ENCODE measurements at places on chromosomes 12 and 14.

GRCh38 chr12:72025524-72025923 lies 86.9 kb downstream of the TPH2 start:
- no peak for DNase-seq

DNA sequence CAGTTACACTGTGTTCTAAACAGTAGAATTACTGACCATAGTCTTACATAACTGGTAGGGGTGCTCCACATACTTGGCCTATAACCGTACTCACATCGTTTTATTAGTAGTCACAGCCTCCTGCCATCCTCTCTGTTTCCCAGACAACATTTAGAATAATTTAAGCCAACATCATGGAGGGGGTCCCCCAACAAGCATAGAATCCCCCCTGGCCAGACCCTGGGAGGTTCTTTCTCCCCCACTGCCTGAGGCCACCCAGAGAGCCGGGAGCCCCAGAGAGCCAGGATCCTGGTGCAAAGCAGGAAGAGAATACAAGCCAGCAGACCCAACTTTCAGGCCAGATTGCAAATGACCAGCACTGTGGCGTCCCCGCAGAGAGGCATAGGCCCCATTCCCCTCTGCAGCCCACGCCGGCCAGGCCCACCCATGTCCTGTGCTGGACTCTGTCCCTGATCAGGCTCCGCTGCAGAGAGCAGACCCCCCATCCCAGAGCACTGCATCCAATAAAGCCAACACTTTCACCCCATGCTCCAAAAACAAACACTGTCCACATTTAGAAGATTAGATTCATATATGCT lies 195.2 kb downstream of the NTF3 start:
- no peak for DNase-seq

- no peak for DNase-seq
These were observed 26.3 kb downstream of the EML1 start for GRCh38 chr14:99819514-99819913.

DNA sequence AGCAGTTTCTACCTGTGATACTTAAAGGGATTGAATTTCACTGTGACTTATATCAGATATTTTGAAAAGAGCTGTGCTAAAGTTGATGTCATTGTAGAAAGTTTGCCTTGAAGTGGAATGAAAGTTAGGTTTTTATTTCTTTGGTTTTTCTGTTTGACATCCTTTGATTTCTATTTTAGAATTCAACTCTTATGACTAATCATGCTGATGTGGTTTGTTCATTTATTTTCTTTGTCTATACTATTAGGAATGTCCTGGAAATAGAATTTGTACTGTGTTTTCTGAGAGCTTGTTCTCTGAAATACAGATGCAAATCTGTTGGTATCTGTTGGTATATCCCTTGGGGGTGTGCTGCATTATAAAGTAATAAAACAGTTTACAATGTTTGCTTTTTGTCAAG lies 3.3 kb downstream of the CNOT2 start:
- peak; percentile 4 for DNase-seq

GRCh38 chr12:4216187-4216927 lies 57.2 kb upstream of the CCND2 start:
- no peak for DNase-seq

DNA sequence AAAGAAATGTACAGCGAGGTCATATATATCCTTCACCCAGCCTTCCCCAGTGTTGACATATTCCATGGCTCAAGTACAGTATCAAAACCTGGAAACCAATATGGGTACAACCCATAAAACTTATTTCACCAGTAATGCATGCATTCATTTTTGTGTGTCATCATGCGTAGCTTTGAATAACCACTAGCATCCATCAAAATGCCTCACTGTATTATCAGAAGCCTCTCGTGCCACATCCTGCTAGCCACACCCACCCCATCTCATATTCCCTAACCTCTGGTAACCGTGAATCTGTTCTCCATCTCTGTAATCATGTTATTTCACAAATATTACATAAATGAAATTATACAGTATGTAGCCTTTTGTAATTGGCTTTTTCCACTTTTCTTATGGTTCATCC lies 314.3 kb downstream of the RAD51B start:
- DNase-seq = no peak

DNA sequence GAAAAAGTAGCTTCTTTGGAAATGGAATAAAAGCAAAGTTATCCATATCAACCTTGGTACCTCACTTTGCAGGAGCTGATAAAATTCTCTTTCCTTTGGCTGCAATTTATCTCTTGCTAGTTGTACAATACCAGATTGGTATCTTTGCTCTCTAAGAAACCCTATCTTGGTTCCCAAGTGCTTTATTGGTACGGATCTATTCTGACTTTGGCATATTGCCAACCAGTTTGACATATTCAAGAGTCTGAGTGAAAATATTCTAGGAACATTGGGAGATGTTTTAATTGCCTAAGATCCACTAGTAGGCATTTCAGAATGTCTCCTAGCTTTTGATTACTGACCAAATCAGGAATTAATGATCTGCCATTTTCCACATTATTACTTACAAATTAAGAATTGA lies 167.2 kb upstream of the ATP2B1 start:
- DNase-seq = no peak

DNA sequence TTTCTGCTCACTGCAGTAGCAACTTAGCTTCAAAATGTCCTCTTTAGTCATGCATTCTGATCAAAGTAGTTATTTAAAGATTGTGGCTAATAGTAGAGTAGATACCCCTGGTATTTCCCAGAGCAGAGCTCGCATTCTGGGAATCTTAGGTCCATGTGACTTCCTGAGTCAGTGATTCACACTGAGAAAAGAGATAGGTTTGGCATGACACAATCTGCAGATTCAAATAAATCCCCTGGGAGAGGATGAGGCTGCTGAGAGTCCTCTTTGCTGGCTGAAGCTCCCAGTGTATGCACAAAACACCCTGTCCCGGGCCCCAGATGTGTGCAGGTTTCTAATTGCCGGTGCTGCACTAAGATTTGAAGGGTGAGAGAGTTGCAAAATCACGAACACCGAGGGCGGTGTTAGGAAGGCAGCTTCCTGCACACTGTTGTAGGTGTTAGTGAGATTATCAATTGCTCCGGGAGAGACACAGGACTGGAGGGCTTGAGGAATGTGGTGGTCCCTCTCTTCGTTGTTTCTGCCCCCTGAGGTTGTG lies 233.2 kb downstream of the NRXN3 start:
- no peak for DNase-seq

GRCh38 chr14:55955175-55955574 lies 163.0 kb upstream of the PELI2 start:
- no peak for DNase-seq

DNA sequence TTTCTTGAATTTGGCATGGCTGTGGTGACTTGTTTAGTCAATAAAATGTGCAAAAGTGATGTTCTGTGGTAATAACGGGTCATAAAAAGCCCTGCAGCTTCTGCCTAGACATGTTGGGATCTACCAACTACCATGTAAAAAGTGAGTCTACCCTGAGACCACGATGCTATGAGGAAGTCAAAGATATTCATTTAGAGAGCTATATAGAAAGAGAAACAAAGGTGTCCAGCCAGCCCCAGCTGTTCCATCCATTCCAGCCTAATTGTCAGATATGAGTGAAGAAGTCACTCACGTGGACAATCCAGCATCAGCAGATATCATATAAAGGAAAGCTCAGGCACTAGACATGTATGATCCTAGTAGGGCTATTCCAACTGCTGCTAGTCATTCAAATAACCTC lies 117.2 kb upstream of the SSTR1 start:
- DNase-seq = no peak

DNA sequence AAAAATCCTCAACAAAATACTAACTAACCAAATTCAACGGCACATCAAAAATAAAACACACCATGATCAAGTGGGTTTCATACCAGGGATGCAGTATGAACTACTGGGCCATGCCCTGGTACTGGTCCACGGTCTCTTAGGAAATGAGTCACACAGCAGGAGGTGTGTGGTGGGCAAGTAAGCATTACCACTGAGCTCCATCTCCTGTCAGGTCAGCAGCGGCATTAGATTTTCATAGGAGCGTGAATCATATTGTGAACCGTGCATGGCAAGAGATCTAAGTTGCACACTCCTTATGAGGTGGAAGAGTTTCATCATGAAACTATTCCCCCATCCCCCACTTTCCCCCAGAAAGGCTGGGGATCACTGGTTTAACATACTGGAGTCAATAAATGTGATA lies 6.7 kb upstream of the LGR5 start:
- DNase-seq = no peak

GRCh38 chr14:101071493-101071906 lies 168.0 kb upstream of the RTL1 start:
- no peak for DNase-seq

DNA sequence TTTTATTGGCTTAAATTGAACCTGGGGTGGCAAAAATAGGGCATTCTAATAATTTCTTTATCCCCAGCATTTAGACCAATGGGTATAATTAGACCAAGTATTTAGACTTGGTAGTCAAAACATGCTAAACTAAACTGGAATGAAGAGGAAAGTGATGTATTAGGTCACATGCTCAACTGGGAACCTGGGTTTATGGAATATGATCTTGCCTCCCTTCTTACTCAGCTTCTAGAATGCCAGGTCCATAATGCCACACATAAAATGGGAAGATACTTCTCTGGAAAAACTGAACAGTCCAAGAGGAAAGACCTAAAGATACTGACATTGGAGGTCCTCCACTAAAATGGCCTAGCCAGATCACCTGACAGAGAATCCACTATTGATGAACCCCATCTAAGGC lies 6.2 kb upstream of the BIN2 start:
- DNase-seq = no peak

DNA sequence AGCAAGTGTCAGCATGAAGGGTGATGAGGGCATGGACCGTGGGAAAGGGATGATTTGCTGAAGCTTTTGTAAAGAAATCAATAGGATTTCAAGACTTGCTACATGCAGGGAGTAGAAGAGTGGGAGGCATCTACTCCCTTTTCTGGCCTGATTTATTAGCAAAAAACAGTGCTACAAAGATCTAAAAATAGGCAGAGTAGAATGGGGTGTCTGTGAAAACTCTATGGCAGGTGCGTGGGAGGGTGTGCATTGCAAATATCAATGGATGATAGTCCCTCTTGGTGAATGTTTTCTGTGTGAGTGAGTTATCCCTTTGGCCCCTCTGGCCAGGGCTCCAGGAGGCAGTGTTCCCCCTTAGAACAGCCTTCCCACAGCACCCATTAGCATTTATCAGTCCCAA lies 139.0 kb downstream of the SMOC1 start:
- DNase-seq = no peak

GRCh38 chr12:61566183-61566582 lies 694.0 kb upstream of the USP15 start:
- DNase-seq = no peak

DNA sequence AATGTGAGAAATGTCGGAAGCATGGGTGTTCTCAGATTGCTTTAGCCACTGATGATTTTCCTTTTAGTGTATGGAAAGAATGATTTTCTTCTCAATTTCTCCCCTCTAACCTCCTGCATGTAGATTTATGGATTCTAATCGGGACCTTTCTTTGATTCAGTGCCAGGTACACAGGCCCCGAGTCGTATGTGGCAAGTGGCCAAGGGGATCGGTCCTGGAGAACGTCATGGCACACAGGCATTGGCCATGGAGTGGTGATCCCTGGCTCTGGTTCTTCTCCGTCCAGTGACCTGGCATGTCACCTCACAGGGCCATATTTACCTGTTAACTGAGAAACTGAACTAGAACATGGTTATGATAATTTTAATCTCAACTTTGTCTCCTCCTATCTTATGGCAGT lies 58.1 kb downstream of the ETV6 start:
- DNase-seq = no peak

- DNase-seq = no peak
These were observed 710.0 kb downstream of the LRFN5 start for GRCh38 chr14:42316693-42317092.

- DNase-seq = no peak
These were observed 61.8 kb upstream of the DACT1 start for GRCh38 chr14:58575956-58576355.

GRCh38 chr12:18886962-18887361 lies 149.0 kb downstream of the CAPZA3 start:
- DNase-seq = no peak

GRCh38 chr12:76260390-76260748 lies 87.8 kb downstream of the BBS10 start:
- DNase-seq = no peak

DNA sequence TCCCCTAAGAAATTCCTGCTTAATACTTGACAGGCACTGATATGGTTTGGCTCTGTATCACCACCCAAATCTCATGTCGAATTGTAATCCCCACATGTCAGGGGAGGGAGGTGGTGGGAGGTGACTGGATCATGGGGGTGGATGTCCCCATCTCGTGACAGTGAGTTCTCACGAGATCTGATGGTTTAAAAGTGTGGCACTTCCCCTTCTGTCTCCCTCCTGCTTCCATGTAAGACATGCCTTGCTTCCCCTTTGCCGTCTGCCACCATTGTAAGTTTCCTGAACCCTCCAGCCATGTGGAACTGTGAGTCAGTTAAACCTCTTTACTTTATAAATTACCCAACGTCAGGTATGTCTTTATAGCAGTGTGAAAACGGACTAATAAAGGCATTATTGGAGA lies 198.0 kb downstream of the FOXN3 start:
- DNase-seq = no peak

DNA sequence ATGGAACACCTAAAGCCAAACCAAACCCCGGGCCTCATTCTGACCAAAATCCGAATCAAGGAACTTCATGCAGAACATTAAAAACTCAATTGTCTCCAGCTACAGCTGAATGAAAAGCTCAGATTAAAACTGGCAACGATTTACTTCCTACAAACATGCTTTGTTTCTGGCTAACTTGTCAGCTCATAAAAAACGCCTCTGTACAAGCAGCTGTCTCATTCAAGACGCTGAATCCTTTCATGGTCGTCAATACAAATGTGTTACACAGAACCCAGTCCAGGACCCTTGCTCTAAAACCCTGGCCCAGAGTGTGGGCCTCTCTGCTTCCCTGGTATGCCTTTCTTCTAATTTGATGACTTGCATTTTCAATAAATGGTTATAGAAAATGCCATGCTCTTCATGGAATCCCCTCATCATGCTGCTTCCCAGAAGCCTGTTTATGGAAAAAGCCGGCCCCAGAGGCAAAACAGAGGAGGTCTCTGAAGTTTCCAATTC lies 183.1 kb downstream of the PHLDA1 start:
- no peak for DNase-seq

DNA sequence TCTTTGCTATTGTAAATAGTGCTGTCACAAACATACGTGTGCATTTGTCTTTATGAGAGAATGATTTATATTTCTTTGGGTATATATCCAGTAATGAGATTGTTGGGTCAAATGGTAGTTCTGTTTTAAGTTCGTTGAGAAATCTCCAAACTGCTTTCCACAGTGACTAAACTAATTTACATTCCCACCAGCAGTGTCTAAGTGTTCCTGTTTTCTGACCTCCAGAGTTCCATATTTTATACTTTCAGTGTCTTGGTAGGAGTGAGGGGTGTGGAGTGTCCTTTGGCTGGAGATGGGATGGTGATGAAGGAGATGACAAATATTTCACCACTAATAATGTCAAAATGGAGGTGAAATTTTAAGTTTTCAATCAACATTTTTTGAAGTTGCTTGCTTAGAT lies 86.4 kb downstream of the DACT1 start:
- DNase-seq = no peak

GRCh38 chr14:96762650-96763049 lies 34.5 kb upstream of the VRK1 start:
- DNase-seq = peak; percentile 52

GRCh38 chr12:58882826-58883225 lies 37.5 kb downstream of the LRIG3 start:
- DNase-seq = no peak

Data from AG08395 (cell line).